Stimulated activated CD4-positive, alpha-beta T cell treated with anti-CD3 and anti-CD28 coated beads, Interleukin-4, amount 100 ng/mL, for 48 hours (primary cell): ENCODE measurements at places on chromosomes 1 and 21.
A peak's percentile ranks its signal among the peaks of the same experiment; 100 is the strongest.

GRCh38 chr1:223784541-223784940 is 61.2 kb downstream of the TP53BP2 start:
- DNase-seq: no peak

DNA sequence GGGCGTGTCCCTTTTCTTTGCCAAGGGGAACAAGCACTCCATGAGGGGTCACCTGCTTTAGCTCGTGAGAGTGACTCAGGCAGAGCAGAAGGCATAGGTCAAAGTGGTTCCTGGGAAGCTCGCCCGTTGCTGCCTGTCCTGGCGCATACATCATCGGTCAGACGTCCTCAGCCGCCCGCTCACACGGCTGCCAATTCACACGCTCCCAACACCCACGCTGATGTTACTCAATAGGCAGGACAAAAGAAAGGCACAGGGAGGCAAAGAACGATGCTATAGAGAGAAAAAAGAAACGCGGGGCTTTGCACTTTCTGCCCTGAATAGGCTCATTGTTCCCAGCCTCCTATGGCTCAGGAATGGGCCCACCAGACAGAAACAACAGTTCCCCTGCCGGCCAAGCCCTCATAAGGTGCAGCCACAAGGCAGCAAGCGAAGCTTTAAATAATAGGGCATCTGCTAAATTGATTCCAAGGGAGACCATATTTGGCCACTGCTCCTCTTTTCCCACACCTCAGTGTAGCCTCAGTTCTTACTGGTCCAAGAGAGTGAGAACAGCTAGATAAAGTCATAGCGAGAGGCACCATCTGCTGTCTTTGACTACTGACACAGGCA is 38.7 kb downstream of the VTCN1 start:
- DNase-seq: no peak

DNA sequence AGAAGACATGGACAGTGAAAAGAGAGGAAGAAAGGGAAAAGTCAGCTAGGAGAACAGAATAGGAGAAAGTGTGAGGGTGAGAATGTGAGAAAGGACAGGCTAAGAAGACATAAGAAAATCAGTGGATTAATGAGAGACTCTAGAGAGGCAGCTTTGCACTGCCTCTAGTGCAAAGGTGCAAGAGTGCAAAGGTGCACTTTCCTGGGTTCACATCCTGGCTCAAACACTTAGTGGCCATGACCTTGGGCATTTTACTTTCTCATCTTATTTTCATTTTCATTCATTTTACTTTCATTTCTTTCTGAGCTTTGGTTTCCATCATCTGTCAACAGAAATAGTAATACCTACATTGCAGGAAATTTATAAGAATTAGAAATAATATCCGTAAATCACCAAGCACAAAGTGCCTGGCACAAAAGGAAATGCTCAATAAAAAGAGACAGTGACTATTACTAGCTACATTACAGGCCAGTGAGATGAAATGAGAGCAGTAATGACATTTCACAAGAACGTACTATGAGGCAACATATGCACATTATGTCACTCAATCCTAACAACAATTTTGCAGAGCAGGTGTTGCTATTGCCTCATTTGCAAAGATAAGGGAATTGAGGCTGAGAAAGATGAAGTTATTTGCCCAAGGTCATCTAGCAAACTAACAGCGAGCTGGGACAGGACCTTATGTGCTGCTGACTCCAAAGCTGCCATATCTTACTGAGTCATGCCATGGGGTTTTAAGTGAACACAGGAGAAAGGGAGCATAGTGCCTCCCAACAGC is 107.0 kb upstream of the TLR5 start:
- no peak for DNase-seq

- no peak for DNase-seq
These were observed 57.6 kb downstream of the CD34 start for GRCh38 chr1:207853372-207853757.

- DNase-seq: no peak
These were observed 510 bp upstream of the IL10RB start for GRCh38 chr21:33265664-33266049.

- DNase-seq: no peak
These were observed 3.1 kb downstream of the ETV3 start for GRCh38 chr1:157135070-157135469.

- no peak for DNase-seq
These were observed 604.8 kb upstream of the CXADR start for GRCh38 chr21:16908077-16908476.

DNA sequence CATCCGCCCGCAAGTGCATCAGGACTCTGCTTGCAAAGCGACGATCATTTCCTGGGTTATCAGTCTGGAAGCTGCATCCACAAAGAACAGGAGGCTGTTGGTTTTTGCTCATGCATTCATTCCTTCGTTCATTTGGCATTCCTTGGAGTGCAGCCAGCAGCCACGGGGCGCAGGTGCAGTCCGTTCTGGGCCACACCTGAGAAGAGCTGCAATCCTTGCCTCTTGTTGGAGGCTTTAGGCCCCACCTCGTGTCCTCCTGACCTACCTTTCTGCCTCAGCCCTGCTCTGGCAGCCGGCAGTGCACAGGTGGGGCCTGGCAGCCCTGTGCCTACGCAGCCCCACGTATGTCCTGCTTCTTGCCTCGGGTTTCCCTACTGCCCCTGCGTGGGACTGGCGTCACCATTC is 19.6 kb upstream of the C2CD2 start:
- DNase-seq: no peak

- DNase-seq: no peak
These were observed 87.4 kb upstream of the MACF1 start for GRCh38 chr1:39116860-39117728.

DNA sequence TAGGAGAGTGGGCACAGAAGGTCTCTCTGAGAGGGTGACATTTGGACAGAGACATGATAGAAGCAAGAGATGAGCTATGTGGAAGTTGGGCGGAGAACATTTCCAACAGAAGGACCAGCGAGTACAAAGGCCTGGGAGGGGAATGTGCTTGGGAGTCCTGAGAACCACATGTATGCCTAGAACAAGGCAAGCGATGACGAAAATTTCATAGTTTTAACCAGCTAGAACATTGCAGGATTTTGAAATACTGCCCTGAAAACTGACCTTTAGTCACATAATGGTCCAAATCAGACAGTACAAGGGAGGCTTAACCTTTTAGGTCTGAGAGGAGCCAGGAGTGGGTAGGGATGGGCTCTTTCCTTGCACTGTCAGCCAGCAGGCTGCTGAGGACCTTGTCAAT is 68.0 kb downstream of the MRPS6 start:
- no peak for DNase-seq

DNA sequence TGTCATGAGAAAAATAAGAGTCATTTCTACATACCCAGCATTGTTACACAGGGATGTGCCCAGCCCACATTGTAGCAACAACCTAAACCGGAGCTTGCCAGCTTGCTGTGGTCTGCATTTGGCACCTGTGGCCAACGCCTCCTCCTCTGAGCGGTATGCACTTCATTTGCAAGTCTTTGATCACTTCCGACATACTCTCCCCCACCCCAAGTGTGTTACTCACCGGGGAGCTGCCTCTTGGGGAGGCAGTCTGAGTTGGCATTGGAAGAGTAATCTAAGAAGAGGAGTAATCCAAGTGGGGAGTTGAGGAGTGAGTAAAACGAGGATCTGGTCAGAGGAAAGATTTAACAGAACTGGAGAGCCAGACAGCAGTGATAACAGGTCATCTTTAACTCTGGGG is 3.8 kb downstream of the BCL9 start:
- peak; percentile 85 for DNase-seq

- no peak for DNase-seq
These were observed 27.0 kb upstream of the REG4 start for GRCh38 chr1:119838236-119838635.

DNA sequence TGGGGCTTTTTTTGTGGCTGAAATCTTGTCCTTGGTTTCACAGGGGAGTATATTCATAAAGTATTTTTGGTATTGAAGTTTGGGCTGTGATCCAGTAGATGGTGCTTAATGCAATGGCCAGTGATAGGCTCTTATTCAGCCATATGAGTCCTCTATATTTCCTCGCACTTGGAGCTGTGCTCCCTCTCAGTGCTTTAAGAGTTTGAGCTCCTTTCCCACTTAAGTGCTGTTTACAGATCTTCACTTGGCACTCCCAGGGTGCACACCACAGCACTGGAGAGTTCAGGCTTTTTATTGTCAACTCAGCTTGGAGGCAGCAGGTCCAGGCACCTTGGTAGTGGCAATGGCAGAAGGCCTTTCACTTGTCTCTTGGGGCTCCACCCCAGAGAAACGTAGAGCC is 54.9 kb downstream of the DRAM2 start:
- no peak for DNase-seq

DNA sequence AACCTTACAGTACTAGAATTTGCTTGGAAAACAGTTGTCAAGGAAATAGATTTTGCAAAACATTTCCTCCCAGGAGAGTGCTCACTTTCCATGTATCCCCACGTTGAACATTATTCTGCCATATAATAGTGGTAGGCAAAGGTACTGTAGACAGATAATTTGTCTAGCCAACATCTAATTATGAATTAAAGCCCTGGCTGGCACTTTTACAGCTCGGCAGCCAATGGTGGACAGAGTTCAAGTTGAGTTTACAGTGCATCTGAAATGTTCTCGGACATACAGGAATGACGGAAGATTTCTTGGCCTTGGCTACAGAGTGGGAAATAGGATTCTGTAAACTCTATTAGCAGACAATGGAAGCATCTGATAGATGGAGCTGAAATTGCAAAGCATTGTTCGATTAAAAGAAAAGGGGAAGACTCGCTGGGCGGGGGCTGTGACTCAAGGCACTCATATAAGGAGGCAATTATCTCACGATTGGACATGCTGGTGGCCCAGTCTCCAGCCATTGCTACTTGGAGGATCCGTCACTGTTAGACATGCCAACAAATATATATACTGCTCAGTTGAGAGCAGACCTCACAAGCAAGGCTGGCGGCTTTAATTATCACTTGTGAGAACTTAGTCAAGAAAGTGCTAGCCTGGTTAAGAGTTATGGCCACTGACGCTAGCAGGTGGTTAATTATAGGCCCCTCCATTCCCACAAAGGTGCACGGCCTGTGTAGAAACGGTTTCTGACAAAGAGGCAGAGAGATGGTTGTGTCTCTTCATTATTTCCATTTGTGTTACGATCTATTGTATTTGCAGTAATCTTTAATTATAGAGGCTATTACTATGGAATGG is 48.0 kb downstream of the MAN1C1 start:
- DNase-seq: no peak

DNA sequence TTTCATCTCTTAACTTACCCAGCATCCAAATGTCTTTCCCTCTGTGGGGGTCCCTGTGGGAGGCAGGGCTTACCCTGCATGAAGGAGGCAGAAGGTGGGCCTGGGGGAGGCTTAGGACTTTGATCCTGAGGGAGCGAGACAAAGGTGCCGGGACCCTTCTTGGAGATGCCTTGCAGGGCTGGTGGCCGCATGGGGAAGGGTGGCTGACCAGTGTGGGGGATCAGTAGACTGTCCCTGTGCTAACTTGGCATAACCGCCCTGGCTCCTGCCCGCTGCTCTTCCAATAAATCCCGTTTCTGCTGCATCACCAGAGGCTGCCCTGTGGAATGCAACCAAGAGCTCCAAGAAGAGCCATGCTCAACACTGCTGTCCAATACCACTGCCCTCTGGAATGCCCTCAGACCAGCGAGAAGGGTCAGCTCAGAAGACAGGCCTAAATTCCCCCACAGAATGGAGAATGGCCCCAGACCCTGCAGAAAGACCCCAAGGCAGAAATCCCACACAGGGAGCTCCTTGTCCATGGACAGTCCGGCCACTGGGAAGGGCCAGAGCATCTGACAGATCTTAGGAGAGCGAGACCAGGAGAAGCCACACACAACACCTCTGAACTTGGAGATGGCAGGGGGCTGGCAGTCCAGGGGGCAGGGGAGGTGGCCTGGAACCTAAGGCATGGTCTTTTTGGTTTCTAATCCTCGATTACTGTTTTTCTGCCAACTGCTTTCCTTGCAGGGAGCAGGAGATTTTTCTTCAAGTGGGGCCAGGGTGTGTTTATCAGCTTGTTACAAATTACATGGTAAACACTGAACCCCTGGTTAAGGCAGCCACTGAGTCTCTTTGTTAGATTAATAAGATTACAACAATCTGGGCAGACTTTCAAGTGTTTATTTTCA is 46.7 kb upstream of the DMRTB1 start:
- no peak for DNase-seq

DNA sequence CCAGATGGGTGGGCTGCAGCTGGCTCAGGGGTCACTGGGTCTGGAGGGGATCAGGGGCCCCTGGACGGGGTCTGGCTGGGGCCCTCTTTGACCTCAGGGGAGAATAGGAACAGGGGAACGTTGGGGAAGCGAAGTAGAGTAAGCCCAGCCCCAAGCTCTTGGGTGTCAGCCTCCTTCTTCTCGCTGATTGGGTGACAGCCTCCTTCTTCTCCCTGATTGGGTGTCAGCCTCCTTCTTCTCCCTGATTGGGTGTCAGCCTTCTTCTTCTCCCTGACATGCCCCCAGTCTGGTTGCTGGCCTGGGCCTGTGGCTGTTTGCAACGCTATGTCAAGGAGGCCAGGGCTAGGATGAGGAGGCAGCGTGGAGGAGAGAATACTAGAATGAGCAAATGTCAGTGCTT is 76.7 kb upstream of the CASZ1 start:
- no peak for DNase-seq

GRCh38 chr1:8740034-8740449 is 77.4 kb downstream of the RERE start:
- no peak for DNase-seq

- DNase-seq: no peak
These were observed 33.6 kb upstream of the CTSK start for GRCh38 chr1:150841626-150842025.

DNA sequence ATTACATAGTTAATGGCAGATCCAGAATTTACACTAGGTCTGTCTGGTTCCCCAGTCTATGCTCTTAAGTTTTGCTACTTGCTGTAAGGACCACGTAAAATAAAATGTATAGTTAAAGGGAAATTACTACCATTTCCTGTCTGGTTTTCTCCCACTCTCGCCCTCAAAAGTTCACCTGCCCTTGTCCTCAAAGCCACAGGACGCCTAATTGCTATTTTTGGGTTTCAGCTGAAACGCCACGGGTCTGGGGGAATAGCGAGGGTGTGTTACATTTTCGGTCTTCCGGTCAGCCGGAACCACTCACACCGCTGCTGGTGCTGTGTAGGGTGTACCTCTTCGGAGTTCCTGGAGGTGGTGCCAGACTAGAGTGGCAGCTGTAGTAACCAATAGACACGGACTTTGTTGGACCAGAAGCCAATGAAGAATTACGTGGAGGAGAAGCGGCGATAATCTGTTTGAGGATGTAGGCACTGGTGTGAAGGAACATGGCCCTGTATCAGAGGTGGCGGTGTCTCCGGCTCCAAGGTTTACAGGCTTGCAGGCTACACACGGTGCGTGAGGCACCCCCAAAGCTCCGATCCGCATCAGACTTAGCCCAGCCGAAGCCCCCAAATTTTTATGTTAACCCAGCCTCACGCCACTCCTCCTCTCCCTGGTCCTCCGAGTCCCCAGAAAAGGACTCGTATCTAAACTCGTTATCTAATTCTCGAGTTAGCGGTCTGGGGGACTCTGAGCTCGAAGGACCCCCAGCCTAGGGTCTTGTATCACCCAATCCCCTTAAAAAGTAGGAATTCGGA is at the start of gene TARS2:
Gene TARS2 (plus strand): TSS at position 454 of the 797 bp plus-strand sequence. CDS start 32 bp downstream, at position 486.
- peak; percentile 90 for DNase-seq

- no peak for DNase-seq
These were observed 3.9 kb downstream of the SH2D5 start for GRCh38 chr1:20728371-20729154.
